ENCODE measurements at places on chromosomes 11 and 22.

GRCh38 chr11:133892126-133892525 lies 46.8 kb upstream of the SPATA19 start:
- no peak for DNase-seq

- no peak for DNase-seq
Measured at GRCh38 chr22:48177631-48178030, 1415.2 kb downstream of the TBC1D22A start.

DNA sequence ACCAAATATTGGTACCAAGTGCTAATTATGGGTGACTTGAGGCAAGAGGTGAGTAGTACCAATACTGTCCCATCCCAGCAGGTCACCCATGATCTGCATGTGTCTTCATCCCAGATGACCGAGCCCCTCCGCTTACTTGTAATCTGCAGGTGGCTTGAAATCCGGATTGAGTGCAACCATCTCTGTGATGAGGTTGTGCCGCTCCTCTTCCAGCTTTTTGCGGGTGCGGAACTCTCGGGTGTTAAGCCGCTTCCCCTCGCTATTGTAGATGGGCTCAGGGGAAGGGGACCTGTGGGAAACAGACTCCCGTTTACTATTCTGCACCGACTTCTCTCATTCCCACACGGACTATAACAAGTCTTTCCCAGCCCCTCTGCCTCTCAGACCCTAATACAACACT lies 8.2 kb downstream of the SF1 start:
- DNase-seq = no peak

- no peak for DNase-seq
Measured at GRCh38 chr11:86818462-86819192, 18.3 kb downstream of the PRSS23 start.

DNA sequence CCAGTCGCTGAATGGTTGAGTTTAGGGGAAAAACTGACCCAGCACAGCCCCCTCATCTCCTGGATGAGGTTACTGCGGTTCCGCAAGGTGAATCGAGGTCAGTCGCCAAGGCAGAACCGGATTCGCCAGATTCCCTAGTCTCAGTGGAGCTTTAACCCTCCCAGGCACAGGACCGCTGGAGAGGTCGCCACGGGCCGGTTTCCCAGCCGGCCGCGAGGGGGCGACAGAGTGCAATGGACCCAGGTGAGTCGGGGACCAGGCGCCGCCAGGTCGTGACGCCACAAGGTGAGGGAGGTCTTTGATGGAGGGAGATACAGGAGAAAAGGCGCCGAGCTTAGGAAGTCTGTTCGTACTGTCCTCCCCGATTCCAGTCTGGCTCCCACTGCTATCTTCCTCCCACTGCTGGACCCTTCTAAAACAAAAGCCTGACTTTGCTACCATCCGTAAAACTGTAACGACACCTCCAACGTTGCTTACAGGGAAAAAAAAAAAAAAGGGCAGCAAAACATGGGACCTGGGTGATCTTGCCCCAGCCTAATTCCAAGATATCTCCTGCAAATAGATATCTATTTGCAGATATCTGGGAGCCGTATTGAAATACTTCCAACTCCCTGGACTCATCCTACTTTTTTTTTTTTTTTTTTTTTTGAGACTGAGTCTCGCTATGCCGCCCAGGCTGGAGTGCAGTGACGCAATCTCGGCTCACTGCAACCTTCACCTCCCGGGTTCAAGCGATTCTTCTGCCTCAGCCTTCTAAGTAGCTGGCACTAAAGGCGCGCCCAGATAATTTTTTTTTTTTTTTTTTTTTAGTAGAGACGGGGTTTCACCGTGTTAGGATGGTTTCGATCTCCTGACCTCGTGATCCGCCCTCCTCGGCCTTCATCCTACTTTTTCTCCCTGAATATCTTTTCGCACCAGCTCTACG lies 1.4 kb upstream of the GGA1 start:
- peak; percentile 80 for DNase-seq

DNA sequence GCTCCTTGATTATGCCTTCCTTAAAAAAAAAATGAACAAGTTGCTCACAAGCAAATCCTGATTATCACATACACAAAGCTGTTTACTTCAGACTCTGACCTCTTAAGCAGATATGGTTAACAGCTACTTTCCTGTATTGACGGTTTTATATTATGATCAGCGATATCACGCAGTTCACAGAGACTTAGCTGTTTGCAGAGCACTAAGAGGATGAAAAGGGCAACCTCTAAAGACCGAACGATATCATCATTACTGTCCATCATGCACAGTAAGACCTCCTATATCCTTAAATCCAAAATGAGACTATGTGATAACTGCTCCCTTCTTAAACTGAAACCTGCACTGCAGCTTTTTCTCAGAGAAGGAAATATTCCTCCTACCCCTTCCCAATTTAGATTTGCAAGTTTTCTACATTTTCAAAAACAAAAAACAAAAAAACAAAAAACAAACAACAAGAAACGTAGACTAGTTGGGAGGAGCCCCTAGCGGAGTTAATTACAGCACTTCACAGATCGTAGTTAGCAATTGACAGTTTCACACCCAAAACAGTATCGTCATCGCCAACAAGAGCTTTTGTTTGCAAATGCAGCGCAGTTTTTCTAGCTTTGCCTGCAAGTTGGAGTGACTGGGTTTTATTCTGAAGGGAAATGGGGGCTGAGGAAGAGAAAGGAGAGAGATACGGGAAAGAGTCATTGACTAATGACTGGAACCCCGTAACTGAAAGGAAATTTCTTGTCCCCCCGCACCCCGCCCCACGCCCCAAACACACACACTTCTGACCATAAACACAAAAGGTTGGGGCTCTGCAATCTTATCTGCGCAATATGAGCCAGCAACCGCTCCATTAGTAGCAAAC lies 1.2 kb downstream of the DDX6 start:
- DNase-seq = peak; percentile 4

DNA sequence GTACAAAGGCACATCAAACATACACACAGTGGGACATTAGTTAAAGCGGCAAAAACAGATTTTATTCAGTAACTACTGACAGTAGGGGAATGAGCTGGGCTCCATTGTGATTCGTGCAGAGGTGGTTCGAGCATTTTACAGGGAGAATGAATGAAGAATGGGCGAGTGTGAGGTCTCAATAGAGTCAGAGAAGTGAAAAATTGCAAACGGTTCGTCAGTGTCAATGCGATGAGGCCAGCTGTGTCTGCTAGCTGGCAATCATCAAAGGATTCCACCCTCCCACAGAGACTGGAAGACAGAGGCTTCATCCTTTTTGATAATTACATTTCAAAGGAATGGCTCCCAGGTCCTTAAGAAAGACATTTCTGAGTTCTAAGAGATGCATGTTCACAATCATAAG lies 17.4 kb downstream of the OR4D9 start:
- DNase-seq = no peak

GRCh38 chr11:71425409-71425808 lies 22.8 kb downstream of the DHCR7 start:
- no peak for DNase-seq

- DNase-seq = no peak
Measured at GRCh38 chr11:120863359-120863758, 160.5 kb upstream of the TBCEL start.

- DNase-seq = no peak
Measured at GRCh38 chr22:48957987-48958321, 869.7 kb downstream of the BRD1 start.

DNA sequence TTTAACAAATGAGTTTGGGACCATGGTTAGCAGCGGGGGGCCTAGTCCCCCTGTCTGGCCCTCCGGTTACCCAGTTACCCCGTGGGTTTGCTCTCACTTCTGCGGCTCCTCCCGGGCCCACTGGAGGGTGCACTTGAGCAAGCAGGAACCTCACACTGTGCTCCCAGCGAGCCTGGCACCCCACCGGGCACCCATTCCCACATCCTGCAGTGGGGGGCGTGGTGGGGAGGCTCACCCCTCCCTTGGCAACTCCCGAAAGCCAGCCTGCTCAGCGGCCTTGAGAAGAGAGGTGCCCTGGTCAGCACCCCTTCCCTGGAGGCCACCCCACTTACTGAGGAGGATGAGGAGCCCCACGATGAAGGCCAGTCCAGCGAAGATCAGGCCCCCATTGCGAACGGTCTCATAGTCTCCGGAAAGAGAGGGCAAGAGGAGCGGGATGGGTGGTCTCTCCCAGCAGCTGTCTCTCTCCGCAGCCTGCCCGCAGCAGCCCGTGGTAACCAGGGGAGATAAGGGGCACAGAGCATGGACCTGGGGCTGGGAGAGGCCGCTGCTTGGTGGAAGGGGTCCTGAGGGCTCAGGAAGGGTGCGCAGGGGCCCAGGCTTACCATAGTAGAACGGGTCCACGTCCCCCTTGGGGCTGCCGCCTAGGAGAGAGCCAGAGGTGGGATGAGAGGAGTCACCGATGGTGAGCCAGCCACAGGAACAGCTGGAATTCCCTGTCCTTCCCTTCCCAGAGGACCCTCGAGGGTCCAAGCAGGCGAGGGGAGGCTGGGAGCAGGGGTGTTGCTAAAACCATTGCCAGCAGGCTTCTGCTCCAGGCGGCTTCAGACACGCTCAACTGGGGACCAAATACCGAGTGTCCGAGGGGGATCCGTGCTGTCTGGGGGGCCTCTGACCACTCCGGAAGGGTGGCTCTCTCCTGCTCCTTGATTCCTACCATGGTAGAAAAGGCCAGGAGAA lies 2.2 kb downstream of the FXYD2 start:
- DNase-seq = no peak

DNA sequence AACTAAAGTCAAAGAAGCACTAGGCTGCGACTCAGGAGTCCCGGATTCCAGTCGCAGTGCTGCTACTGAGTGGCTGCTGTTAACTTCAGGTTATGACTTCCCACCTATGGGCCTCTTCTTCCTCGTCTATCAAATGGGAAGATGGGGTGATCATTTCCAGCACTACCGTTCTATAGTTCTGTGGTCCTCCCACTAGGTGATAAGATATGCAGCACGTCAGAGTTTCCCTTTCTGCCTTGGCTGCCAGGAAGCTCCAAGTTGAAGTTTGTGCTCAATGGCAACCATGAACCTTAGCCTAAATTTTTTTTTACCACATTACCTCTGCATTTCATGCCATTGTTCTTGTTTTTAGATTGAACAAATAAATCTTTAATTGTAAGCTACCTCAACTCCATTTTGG lies 38.7 kb downstream of the ALX4 start:
- no peak for DNase-seq

DNA sequence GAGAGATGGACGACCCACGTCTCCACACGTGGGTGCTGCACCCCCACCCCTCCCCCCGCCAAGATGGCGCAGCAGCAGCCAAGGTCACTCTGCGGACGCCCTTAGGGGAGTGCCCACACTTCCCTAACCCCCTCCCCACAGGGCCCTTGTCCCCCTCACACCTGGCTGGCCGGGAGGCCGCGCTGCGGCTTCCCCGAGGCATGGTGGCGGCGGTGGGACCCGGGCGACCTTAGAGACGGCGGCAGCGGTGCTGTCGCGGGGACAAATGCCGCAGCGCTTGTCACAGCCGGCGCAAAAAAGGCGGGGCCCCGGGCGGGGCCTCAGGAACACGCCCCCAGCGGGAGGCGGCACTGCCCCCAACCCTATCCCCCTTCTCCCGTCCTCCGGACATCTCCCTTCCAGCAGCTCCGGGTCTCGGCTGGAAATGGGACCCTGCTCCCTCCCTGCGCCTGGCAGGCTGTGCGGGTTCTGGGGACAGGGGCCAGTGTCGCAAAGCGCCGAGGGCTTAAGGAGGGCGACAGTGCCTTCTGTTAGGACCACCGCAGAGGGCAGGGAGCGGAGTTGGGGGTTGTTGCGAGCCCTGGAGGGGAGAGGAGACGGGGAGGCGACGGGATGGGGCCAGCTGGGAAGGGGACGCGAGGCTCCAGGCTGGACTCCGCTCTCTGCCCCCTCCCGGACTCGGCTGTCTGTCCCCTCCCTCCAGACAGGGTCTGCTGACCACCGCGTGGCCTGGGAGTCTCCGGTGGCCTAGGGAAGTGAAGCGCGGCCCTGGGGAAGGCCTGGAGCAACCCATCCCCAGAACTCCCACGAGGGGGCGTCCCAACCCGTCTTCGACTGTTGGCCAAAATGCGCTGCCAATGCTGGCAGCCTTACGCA lies at the start of gene CHCHD10:
TSS of gene CHCHD10 (minus strand) at position 300 of the 876 bp plus-strand sequence. CDS start at position 202, 98 bp downstream.
- peak; percentile 52 for DNase-seq

DNA sequence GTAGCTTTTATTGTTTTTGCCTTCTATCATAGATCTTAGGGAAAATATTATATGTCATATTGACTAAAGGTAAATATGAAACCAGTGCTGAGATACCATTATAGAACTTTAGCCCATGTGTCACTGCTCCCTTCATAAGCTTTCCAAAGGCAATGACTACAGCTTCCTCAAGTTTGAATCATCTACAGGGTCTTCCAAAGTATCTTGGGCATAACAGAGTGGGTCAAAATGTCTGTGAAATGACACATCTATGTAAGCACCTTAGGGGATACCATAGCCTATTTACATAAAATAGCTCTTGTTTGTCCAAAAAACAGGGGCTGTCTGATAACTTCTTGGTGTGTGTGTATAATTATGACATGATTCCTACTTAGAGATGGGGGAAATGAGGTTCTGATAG lies 52.5 kb downstream of the RELT start:
- no peak for DNase-seq

- no peak for DNase-seq
Measured at GRCh38 chr11:125175896-125176575, 11.5 kb downstream of the PKNOX2 start.

DNA sequence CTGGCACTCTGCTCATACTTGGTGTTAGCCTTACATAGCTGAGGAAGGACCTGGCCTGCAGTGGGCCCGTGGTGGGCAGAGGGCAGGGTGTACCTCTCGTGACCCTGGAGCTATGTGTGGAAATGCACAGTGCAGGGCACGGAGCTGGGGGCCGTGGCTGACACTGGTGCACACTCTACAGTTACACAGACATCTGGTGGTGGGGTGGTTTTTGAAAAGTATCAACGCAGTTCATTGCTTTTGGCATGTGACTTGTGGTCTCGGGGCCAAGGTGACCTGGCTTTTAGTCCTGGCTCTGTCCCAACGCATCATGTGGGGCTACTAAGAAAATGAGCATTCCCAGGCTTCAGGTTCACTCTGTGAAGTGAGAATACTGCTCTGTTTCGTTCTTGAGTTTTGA lies 553.6 kb downstream of the NTM start:
- DNase-seq = no peak

GRCh38 chr22:46714550-46714949 lies 23.5 kb downstream of the CERK start:
- DNase-seq = no peak

GRCh38 chr22:48372390-48372789 lies 1455.3 kb downstream of the BRD1 start:
- no peak for DNase-seq
